ENCODE measurements at places on chromosomes 1 and 21.

- no peak for DNase-seq
These were observed 35.1 kb downstream of the PRDM16 start for GRCh38 chr1:3103967-3104677.

DNA sequence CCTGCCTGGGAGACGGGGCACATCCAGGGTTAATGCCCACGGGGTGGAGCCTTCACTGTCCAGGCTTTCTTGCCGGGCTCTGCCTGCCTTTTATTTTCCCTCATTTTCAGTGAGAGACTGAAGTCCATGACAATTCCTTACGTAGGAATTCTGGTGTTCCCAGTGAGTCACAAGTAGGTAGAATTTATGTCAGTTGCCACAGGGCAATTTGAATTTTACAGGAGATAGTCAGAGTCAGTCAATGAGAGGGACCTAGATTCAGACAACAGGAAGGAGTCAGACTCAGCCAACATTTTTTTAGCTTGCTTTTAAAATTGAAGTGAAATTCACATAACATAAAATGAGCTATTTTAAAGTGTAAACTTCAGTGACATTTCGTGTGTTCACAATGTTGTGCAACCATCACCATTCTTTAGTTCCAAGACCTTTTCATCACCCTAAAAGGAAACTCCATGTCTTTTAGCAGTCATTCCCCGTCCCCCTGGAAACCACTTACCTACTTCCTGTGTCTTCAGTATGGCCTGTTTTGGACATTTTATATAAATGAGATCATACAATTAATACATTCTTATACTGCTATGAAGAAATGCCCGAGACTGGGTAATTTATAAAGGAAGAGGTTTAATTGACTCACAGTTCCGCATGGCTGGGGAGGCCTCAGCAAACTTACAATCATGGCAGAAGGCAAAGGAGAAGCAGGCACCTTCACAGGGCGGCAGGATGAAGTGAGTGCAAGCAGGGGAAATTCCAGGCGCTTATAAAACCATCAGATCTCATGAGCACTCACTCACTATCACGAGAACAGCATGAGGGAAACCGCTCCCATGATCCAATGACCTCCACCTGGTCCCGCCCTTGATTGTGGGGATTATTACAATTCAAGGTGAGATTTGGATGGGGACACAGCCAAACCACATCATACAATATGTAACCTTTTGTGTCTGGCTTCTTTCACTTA, 14.6 kb downstream of the AJAP1 start:
- DNase-seq: no peak

- DNase-seq: no peak
These were observed 58.5 kb downstream of the WDR4 start for GRCh38 chr21:42820616-42821465.

DNA sequence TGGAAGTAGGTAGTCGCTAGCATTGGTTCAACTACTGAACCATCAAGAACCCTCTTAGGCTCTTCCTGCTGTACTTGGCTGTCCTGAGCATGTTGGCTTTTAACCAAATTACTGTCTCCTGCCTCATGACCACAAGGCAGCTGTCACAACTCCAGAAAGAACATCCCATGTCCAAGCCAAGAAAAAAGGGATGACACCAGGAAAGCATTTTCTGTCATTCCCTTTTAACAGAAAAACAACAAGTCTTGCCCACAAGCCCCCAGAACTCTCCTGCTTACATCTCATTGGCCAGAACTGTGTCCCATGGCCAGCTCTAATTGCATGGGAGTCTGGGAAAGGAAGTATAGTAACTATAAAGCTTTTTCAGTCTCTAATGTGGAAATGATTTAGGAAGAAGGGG, 2.4 kb upstream of the RNU5D-1 start:
- no peak for DNase-seq

DNA sequence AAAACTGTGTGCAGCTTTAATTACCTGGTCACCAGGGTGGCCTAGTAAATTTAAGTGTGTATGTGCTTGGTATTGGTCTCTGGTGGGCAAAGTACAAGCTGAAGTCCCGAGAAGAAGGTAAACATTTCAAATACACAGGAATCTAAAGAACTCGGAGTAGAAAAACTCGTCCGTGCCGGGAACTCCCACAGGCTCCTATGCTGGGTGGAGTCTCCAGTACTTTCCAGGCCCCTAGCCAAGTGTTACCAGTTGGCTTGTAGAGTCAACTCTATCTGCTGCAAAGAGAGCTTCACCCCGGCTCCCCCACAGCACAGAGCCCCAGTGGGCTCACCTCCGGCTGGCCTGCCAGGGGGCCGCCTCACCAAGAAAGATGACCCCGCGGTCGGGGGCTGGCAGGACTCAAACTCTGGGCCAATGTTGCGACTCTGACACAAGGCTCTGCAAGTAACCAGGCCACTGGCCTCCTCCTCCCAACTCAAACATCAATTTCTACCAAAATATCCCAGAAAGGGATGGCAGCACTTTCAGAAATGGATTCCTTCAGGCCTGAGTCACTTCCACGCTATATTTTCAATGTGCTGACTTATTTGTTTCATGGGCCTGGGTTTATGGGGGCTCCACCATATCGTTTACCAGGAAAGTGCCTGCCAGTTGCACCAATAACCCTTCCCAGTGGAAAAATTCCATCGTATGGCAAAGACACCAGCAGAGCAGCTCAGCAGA, 73.9 kb downstream of the SLC66A1 start:
- no peak for DNase-seq

DNA sequence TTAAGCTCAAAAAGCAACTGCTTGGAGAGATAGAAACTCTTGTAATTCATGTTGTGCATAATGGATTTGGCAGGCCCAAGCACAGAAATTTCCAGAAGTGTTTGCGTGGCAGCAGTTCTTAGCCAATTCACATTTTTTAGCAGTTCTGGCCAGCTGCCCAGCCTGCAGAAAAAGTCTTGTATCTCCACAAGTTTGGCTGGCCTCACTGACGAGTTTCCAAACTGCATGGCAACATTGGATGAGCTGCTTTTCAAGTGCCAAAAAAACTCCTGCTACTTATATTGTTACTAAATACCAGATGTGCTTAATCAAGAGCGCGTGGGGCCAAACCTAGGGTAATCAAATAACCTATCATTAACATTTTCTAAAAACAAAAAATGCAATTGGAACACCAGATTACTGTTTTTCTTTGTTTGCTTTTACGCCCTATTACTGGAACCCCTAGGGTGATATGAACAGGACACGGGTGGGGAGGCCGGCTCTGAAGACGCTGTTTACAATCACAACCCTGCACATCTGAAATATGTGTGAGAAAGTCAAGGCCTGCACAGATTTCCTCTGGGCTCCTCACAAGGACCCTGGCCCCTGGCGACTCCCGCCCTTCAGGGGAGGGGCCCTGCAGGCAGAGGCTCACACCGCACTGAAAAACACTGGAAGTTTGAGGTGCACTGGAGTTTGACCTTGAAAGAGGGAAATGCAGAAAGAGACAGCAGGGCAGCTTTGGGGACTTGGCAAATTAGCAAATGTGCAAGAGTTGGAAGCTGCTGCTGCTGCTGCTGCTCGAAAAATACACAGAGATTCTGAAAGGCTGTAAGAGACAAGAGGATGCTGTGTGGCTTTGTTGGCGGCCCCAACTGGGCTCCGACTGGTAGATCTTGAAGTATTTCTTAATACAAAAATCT, 55.2 kb upstream of the TARBP1 start:
- DNase-seq: no peak

- no peak for DNase-seq
These were observed 48.0 kb downstream of the MRPL37 start for GRCh38 chr1:54247863-54248515.

- no peak for DNase-seq
These were observed 132.8 kb downstream of the CLIC6 start for GRCh38 chr21:34801519-34802132.

- DNase-seq: no peak
These were observed 326.3 kb upstream of the PKN2 start for GRCh38 chr1:88357729-88358128.

- no peak for DNase-seq
These were observed 45.2 kb downstream of the FAM163A start for GRCh38 chr1:179788259-179788658.

DNA sequence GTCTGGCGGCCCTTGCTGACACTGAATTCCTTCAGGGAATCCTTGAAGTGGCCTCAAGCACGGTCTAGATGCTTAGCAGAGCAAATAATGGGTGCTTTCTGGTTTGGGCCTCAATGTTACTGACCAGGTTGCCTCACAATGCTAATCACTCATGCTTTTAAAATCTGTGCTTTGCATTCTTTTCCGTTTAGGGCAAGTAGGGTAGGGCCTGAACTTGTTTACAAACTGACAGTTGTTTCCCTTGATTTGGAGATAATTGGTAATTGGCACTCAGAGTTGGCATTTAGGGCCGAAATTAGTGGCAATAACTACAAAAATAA, 1.4 kb downstream of the VPS13D start:
- DNase-seq: no peak

DNA sequence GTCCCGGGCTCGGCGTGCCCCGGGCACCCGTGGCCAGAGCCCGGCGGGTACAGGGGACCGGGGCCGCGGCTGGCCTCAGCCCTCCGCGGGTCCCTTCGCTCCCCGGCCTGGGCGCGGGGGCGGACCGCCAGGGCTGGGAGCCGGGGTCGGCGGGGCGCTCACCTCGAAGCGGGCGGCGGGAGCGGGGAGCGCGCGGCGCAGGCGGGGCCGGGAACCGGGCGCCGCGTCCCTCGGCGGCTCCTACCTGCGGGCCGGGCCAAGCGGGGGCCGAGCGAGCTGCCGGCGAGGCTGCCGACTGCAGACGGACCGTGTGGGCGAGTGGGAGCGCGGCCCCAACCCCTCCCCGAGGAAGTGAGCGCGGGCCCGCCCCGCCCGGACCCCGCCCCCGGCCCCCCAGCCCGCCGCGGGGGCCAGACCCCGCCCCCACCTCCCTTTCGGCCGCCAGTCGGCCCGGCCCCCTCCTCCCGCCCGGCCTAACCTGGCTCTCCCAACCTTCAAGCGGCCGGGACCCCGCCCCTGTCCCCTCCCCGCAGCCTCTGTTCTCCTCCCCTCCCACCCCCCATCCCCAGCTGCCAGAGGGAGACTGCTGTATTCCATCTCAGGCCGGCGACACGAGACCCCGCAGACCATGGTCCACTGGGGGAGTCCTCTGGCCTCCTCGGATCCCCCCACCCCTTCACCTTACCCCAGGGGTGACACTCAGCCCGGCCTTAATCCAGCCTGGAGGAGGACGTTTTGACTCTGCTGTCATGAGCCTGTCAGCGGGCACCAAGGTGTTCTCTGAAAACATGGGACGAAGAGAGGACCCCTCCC, at the start of gene FHL3:
Gene FHL3 (minus strand): TSS at position 320 of the 813 bp plus-strand sequence. CDS start 6,102 bp downstream, outside the sequence.
- peak; percentile 43 for DNase-seq

DNA sequence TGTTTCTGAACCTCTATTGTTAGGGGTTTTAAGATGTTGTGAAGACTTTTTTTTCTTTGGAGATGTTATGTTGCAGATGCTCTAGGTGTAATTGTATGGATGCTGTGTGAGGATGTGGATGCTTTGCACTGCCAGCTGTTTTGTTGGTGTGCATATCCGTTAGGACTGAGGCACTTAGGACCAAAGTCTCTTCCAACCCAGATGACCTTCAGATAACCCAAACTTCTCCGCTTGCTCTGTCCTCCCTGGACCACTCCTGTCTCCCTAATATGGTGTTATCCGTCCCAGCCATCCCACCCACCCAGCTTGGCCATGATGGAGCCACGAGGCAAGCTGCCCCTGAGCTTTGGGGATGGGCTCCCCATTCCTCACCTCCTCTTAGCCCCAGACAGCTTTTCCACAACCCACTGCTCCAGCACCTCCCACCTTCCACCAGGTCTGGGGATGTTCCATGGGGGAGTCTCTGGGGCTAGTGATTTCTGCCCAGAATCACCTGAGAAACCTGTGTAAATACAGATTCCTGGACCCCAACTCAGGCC, 5.1 kb upstream of the LEFTY2 start:
- DNase-seq: no peak

DNA sequence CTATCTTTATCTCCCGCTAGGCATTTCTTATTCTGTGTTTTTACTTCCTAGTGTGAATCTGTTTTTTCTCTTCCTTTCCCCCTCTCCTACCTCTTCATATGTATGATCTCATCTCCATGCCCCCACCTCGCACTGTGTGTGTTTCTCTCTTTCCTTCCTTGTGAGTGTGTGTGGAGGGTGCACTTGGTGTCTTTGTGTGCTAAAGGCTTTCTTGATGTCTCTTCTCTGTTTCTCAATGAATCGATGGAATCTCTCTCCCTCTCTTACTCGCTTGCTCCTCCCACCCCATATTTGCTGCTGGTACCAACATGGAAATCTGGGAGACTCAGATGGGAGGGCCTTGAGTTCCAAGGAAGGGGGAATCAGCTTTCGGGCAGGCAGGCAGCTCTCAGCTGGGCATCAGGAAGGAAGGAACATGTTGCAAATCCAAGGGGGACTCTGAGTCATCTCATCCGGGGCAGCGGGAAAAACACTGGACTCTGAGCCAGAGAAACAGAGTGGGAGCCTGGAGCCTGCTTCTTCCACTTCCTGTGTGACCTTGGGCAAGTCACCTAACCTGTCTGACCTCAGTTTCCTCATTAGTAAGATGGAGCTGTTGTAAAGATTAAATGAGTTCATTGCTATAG, 147.5 kb downstream of the PTPRU start:
- peak; percentile 5 for DNase-seq

- no peak for DNase-seq
These were observed 75.3 kb upstream of the LYST start for GRCh38 chr1:235941876-235942624.

- DNase-seq: no peak
These were observed 153.1 kb downstream of the PSMG1 start for GRCh38 chr21:39029900-39030884.

DNA sequence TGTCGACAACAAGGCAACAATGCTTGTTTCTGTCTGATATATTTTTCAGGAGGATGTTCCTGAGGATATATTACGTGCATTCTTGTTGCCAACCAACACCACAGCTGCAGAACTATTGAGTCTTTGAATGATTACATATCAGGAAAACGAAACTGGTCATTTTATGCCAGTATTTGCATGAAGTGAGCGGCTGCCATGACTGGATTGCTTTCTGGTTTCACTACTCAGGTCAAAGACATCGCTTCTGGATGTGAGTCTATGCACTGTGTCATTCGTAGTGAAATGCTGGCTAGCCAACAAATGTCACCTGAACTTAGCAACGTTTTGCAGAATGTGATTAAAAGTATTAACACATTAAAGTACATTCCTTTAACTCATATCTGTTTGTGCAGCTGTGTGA, 35.8 kb upstream of the OLFM3 start:
- no peak for DNase-seq

DNA sequence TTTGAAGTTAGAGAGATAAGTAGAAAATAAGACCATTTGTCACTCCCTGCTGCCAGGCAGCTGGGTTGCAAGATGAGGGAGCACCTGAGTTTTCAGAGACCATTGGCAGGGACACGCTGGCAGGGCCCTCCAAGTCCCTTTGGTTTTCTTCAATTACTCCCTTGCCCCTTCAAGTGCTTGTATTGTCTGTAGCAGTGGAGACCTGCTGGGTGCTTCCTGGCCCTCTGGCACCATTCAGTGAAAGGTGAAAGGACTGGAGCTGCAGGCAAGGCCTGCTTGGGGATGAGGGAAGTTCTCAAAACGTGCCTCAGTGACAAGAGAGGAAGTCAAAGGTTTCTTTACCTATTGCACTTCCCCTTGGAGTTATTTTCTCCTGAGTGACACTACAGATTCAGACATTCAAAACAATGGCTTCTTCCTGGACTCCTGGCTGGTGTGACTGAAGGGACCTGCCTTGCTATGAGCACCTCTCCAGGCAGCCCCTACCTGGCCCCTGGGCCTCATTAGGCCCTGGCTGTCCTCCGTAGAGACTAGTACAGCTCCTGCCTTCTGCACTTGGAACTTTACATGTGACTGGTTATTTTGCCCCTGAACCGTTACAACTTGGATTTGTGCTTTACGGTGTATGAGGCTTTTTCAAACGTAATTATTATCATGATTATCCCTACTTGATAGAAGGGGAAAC, 100.1 kb downstream of the C1orf21 start:
- no peak for DNase-seq

- DNase-seq: no peak
These were observed 418 bp downstream of the IFI44L start for GRCh38 chr1:78620666-78621065.
